ENCODE measurements at places on chromosomes 2 and 18.

- no peak for DNase-seq
Observed at GRCh38 chr2:142834021-142834420, 43.4 kb upstream of the KYNU start.

- peak; percentile 82 for DNase-seq
Observed at GRCh38 chr2:7097353-7097895, 180.2 kb downstream of the RNF144A start.

GRCh38 chr18:74806700-74807416 is 209.2 kb downstream of the ZNF407 start:
- DNase-seq, result no peak

DNA sequence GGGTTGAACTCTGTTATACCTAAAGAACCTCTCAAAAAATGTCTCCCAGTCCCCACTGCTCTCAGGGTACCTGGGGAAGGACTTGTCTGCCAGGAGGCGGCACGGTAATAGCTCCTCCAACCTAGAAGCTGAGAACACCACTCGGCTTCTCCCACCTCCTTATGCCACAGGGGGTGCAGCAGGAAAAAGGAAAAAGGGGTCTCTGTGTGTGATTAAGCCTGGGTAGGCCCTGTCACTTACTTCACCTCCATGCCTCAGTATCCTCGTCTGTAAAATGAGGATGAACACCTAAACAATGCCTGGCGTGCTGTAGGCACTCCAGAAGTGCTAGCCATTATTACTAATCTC is 76.6 kb downstream of the EMX1 start:
- DNase-seq, result no peak

- no peak for DNase-seq
Observed at GRCh38 chr2:241869087-241869961, at the start of gene RTP5. Gene RTP5, plus strand, starts transcription at chr2:241869729. Its CDS starts 28 bp downstream, at chr2:241869757.

- DNase-seq, result peak; percentile 20
Observed at GRCh38 chr18:75456199-75456631, 28.7 kb upstream of the SMIM21 start.

DNA sequence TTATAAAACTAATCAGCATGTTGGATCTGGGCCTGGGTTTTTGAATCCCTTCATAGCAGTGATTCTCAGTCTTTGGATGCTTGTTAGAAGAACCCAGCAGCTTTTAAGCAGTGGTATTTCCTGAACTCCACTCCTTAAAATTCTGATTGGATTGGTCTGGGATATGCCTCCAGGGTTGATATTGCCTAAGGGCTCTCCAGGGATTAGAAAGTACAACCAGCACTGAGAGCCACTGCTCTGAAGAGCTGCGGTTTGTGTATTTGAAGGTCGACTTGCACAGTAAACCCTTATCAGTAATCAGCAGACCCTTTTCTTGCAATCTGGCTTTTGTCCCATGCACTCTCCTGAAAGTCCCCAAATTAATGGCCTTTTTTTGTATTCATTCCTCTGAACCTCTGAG is 17.0 kb upstream of the RBMS1 start:
- no peak for DNase-seq

GRCh38 chr2:48417856-48418838 is 111.8 kb upstream of the STON1 start:
- no peak for DNase-seq

DNA sequence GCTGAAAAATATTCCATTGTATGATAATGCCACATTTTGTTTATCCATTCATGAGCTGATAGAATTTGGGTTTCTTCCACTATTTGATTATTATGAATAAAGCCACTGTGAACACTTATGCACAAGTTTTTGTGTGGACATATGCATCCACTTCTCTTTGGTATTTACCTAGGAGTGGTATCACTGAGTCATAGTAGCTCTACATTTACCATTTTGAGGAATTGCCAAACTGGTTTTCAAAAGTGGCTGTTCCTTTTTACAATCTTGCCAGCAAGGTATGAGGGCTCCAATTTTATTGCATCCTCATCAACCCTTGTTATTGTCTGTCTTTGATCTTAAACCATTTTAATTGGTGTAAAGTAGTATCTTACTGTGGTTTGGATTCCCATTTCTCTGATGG is 13.3 kb upstream of the EHBP1 start:
- DNase-seq, result no peak

DNA sequence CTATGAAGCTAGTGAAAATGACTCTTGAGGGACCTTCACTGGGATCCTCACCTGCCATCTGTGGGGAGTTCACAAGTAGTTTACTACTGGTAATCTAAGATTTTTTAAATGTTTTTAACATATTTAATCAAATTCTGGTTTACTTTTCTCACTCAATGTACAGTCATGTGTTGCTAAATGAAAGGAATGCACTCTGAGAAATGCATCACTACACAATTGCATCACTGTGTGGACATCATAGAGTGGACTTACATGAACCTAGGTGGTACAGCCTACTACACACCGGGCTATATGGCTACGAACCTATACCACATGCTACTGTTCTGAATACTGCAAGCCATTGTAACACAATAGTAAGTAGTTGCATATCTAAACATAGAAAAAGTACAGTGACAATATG is 528.0 kb downstream of the BCL11A start:
- DNase-seq, result no peak

DNA sequence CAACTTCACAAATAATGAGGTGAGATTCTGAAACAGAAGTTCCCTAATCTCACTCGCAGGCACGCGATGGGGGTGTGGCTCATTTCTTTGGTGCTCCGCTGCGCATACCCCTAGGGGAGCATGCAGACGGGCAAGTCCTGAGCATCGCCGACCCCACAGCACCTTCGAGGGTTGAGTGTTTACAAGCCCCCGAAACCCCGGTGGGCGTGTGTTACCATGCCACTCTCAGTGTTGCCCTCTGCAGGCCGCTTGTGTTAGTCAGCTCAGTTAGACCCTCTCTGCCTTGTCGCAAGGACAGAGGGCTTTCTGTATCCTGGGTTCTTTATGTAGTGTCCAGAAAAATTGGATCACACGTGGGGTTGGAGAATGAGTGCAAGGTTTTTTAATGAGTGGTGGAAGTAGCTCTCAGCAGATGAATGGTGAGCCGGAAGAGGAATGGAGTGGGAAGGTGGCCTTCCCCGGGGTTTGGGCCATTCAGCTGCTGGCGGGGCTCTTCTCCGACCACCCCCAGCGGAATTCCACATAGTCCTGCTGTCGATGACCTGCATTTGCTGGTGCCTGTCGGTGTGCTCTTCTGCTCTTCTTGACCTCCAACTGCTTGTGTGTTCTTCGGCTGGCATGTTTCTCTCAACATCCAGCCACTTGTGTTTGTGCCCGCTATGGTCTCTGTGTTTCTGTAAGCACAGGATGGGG is 191.3 kb downstream of the RPRM start:
- peak; percentile 11 for DNase-seq

- DNase-seq, result no peak
Observed at GRCh38 chr2:123738643-123739042, 286.4 kb upstream of the CNTNAP5 start.

DNA sequence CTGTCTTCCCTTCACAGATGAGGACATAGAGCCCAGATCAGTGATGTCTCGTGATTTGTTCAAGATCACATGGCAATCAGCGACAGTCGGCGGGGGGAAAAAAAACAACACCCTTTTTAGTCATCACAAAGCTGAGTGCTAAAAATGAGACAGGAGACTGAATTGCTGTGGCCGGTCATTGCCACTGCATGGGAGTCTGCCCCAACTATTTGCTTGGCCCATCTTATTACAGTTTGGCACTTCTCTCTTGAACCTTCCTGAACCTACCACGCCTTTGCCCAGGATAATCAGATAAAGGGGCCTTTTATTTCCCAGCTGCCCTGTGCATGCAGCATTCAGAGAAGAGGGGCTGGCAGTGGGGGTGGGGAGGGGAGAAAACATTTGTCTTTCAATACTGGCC is 42.7 kb downstream of the SETBP1 start:
- DNase-seq, result peak; percentile 40

DNA sequence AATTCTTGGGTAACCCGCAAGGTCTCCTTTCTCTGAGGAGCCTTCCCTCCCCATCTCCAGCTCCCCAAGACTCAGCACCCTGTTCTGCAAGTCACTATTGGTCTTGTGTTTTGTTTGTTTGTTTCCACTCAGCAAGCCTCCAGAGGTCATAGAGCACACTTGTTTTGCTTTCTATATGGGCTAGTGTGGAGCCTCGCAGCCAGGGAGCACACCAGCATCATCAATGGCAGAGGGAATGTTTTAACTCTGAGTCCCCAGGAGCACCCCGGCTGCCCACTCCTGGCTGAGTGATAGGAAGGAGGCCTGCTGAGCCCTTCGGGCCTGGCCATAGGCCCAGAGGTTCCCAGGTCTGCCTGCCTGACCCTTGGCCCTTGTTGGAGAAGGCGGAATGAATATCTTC is 36.6 kb downstream of the GLI2 start:
- no peak for DNase-seq

GRCh38 chr2:145644820-145645302 is 1124.9 kb upstream of the ZEB2 start:
- DNase-seq, result no peak

Data from activated CD4-positive, alpha-beta memory T cell treated with anti-CD3 and anti-CD28 coated beads for 36 hours (primary cell).